ENCODE measurements at places on chromosomes 6 and 20. TPM values are rescaled to one million over a fixed set of nuclear protein-coding genes. Genes with fewer than 3 reads are reported as not detected.
A peak's percentile ranks its signal among the peaks of the same experiment; 100 is the strongest.

DNA sequence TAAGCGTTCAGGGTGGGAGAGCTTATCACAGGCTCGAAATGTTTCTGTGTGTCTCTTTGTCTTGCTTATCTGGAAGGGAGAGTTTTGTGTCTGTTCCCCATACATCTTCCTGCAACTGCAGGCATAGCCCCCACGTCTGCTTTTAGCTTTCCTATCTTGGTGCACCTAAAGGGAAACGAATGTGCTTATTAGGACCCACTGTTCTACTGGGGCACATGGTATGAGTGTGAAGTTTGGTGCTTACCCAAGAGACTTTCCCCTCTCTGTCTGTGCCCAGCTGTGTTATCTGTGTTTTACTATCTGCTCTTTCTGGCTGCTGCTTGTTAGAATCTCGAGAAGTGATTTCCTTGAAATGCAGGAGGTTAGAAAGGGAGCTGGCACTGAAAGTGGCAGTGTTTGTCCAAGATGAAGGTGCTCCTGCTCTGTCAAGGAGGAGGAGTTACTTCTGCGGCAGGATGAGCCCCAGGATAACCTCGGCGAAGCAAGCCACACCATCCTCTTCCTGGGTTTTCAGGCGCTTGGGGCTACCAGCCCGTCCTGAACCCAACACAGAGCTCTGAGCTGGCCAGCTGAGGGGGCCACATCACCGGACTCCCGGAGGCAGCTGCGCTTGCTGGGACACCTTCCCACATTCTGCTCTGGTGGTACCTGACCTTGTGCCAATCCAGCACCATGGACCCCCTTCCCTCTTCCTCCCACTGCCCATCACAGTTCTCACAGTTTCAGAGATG, 23.4 kb downstream of the DYNLT1 start:
- ATAC-seq: no peak

DNA sequence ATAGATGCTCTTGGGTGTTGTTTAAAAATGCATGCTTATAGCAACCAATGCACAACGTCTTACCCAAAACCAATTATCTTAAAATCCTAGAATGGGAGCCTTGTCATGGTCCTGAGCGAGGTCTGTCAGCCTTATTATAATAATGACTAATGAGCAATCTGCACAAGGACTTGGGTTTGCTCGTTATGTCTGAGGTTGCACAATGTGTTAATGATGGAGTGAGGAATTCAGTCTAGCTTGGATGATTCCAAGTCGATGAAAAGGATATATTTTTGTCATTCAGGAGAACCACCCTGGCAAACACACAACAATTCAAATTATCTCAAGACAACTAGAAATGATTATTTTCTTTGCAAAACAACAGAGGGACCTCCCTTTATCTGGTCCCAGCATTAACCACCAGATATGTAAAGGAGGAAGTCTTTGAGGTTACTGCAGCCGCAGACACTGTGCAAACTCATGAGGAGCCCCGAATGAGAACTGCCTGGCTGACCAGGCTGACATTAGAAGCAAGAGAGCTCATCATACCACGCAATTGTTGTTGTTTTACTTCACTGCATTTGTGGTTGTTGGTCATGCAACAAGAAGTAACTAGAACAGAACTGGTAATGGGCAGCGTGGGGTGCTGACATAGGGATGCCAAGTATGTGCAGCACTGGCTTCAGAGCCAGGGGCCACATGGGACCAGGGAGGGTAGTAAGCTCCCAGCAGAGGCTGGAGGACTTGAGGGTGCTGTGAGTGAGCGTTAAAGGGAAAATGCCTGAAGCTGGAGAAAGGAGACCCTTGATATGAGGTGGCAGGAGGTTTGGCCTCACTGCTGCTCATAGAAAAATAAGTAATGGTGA, 488.3 kb downstream of the CDH26 start:
- ATAC-seq: no peak

- ATAC-seq: no peak
Measured at GRCh38 chr20:53984356-53985149, 85.8 kb downstream of the BCAS1 start.

- peak; percentile 38 for ATAC-seq
Measured at GRCh38 chr6:89793586-89793985, 26.0 kb downstream of the MDN1 start.

The BRPF3 gene
- total RNA-seq: 14.5 TPM

DNA sequence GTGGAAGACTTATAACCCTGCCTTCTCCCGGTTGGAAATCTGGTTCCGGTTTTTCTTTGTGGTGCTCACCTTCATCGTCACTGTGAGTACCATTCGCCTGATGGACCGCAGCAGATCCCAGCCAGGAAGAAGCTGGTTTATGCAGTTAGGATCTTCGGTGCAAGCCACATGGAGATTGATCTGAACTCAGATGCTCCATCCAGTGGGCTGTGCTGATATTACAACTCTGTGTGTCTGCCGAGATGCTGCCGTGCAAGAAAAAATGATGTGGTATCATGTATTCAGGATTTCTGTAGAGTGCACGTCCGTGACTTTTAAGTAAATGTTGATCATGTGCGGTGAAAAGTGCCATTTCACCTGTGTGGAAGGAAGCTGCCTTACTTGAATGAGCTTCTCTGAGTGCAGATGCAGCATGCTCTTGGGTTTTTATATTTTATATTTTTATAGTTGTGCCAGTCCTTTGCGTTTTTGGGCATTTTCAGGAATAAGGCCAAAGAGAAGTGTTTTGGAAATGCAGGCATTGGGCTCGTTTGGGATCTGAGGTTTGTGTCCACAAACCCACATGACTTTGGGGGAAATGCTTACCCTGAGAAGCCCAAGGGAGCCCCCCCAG, 39.2 kb downstream of the DYNLT1 start:
- peak; percentile 85 for ATAC-seq

The CPXM1 gene
- 2.0 TPM for total RNA-seq

DNA sequence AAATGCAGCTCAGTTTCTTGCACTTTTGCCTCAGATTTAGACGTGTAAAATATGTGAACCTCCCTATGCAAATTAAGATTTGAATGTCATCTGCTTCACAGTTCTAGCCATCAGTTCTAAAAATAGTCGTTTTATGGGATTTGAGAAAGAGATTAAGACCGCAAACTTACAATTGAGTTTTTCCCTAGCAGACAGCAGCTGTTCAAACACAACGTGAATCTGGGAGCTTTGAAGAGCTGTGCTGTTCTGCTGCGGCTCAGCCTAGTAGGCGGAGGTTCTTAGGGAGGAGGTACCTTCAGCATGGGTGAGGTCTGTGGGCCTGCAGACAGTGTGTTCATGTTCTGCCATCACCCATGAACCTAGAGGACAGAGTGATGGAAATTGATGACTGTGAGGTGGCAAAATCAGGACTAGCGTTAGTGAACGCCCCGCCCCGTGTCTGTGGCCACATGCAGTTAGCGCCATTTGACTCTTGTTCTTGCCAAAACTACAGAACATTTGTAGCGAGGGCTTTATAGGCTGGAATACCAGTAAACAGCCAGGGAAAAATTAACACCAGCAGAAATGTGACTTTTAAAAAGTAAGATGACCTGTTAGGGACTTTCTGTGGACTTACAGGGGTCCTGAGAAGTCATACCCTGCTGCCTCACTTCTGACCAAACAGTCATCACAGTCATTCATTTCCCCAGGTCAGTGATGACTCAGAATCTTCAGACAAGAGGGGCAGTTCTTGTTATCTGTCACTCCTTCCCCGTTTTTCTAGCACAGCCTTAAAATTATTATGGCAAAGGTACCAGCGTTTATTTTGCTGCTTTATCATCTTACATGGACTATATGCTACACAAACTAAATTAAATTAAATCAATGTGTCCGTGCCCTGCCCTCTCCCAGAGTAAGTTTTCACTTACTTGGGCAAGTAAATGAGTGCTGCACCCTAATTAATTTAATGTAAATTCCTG, 84.3 kb upstream of the TMEM181 start:
- peak; percentile 36 for ATAC-seq

DNA sequence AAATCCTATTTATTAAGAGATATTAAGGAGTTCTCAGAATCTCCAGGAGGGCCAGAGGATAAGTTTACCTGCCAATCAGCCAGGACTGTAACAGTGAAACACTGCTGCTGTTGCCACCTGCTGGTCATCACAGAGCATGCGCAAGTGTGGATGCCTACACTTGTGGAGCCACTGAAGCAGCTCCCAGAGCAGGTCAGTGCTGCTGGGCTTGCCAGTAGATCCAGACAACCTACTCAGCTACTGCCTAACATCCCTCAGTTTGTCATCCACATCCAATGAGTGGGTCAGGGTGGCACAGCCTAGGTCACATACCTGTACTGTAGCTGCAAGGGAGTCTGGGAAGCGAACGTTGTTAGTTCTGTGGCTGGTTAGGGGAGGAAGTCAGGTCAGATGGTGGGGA, 18.3 kb upstream of the NHSL1 start:
- ATAC-seq: peak; percentile 91

The ECT2L gene
- not detected for total RNA-seq

The TPX2 gene
- total RNA-seq: 32.6 TPM

- no peak for ATAC-seq
Measured at GRCh38 chr20:46704714-46705377, 4.6 kb upstream of the SLC2A10 start.

DNA sequence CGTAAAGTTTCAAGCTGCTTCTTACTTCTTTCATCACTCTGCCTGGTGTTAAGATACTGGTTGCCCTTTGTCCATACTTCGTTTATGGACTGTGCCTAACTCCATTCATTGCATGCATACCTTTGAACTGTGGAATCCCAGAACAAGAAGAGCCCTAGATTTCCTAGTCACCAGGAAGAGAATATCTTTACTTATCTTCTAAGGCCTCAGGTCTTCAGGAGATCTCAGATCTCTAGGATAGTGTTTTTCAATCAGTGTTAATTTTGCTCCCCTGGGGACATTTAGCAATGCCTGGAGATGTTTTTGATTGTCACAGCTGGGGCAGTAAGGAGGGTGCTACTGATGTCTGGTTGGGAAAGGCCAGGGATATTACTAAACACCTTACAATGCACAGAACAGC, 35.5 kb upstream of the GJA1 start:
- no peak for ATAC-seq

- ATAC-seq: peak; percentile 57
Measured at GRCh38 chr6:52337633-52338290, 24.2 kb upstream of the PAQR8 start.

DNA sequence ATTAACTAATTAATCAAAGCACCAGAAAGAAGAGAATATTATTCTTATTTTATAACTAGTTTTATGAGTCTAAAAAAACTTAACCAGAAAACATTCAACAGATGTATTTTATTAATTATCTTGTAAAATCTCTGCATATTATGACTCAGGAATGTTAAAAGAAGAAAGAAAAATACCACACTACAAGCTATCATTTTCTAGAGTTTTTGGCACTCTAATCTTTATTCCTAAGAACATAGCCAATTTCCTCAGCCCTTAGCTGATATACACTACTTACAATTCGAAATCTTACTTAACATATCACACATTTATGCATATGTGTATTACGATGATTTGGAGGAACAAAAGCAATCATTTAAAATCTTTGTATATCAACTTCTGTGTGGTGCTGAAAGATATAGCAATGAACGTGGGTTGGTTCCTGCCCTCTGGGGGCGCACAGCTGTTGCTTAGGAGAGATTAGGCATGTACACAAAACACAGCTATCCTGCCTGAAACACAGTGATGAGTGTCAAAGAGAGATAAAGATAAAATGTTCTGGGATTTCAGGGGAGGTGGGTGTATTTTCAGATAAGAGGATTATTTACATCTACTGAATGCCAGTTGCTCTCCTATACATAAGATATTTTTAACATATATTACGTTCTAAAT, 404.5 kb downstream of the SYNE1 start:
- no peak for ATAC-seq

DNA sequence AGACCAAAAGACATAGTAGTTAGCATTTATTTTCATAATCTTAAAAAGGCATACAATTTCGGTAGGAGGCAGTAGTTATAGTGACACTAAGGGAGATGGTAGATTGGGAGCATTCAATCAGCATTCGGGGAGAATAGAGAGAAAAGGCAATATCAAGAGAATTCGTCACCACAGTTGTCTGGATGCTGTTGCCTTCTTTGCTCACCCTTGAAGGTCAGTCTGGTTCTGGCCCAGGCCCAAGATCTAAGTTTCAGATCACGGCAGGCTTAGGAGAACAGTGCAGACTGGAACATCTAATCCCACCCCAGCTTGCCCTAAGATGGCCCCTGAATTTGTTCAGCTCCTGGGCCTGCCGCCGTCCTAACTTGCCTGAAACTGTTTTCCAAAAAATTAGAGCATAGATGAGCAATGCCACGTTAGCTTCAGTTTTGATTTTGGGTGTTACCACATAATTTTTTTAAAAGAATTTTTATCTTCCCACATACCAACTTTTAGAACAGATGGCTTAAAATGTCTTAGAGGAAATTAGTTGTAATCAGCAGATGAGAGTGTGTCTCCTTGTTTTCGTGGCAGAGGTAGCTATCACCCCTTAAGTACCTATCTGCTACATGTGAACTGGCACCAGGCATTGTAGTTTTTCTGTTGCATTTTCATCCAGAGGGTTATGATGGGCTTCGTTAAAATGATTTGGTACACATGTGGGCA, 8.3 kb upstream of the CEP85L start:
- no peak for ATAC-seq

The MRPL2 gene
- 45.0 TPM for total RNA-seq

- no peak for ATAC-seq
Measured at GRCh38 chr6:29948277-29948676, 5.9 kb downstream of the HLA-A start.

The LPIN3 gene
- total RNA-seq: 15.7 TPM

The KHDC1 gene
- total RNA-seq: 0.88 TPM

GRCh38 chr6:73471686-73472290, 10.3 kb downstream of the MTO1 start:
- ATAC-seq: no peak

Measured in esophagus mucosa (tissue), 1 donor.